ENCODE measurements at places on chromosomes 16 and 17. TPM values are rescaled to one million over a fixed set of nuclear protein-coding genes. Genes with fewer than 3 reads are reported as not detected.
A peak's percentile ranks its signal among the peaks of the same experiment; 100 is the strongest.

DNA sequence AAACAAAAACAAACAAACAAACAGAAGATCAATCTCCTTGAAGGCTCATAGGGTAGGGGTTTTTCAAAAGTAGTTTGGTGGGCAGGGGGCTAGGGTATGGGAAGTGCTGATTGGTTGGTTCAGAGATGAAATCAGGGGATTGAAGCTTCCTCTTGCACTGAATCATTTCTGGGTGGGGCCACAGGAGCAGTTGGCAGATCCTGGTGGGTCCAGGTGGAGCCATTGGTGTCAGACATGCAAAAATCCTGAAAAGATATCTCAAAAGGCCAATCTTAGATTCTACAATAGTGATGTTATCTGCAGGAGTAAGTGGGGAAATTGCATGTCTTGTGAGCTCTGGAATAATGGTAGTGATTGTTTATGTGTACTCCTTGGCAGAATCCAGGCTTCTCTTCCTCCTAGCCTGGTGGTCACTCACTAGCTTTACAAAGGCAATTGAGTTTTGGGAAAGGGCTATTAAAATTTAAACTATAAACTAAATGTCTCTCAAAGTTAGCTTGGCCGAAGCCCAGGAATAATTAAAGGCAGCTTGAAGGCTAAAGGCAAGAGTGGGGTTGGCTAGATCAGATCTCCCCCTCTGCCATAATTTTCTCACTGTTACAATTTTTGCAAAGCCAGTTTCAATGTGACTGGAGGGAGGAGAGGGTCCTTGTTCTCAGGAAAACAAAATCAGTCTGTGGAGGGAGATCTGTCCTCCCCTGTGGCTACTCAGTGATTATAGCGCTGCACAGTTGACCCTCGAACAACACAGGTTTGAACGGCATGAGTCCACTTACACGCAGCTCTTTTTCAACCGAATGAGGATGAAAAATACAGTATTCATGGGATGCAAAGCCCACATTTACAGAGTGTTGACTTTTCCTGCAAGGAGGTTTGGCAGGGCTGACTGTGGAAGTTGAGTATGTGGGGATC lies 45.2 kb downstream of the RNF112 start:
- DNase-seq = no peak

DNA sequence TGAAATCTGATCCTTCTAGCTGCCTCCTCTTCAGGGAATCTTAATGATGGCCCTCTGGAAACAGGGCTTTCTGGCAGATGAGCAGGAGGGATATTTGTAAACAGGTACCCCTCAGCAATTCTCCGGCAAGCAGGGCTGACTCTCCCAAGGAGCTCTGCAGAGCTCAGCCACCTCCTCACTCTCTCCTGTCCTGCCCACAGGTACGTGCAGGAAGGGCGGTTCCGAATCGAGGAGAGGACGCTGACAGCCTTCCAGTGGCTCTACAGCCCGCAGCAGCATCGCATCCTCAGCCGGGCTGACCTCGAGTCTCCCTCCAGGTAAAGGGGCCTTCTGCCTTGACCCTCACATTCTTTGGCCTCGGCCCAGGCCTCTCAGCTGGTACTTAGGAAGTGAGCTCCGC lies 20.7 kb upstream of the CCDC92B start:
- no peak for DNase-seq

GRCh38 chr16:71352963-71353460 lies 5.5 kb upstream of the CALB2 start:
- DNase-seq = no peak

DNA sequence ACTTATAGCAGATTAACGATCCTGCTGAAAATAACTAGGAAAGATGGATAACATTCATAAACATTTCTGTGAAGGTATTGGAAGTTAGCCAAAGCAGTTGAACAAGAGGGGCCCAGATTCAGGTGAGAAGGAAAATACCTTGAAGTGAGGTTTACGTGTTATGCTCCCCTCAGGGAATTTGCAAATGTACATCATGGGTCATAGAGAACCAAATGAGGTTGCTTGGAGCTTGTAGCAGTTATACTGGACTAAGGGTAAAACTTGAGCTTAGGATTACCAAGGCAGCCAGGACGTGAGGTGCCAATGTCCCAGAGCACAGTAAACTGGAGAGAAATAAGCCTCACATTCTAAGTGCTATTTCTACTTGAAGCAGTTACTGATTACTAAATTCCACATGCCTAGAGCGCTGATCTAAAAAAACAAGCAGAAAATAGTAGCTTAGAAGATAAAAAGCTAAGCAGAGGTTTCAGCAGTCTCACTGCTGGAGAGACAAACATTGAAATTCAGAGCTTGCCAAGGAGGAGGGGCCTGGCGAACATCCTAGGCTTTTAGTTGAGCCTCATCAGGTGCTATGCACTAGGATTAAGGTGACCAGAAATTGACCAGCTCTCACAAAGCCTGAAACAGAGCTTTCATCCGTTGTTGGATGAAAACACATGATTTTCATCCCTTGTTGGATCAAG lies 136.7 kb upstream of the FAM20A start:
- no peak for DNase-seq

- no peak for DNase-seq
These were observed 323.0 kb upstream of the TBX2 start for GRCh38 chr17:61076621-61077031.

GRCh38 chr16:7294020-7294419 lies 38.6 kb upstream of the RBFOX1 start:
- DNase-seq = no peak

GRCh38 chr17:6756425-6757031 lies 682 bp downstream of the XAF1 start:
- no peak for DNase-seq

GRCh38 chr16:87178177-87178863 lies 138.9 kb downstream of the C16orf95 start:
- DNase-seq = no peak

- DNase-seq = no peak
These were observed 25.3 kb upstream of the LITAF start for GRCh38 chr16:11611871-11612664.

- DNase-seq = no peak
These were observed 14.2 kb downstream of the SLC7A5 start for GRCh38 chr16:87854907-87855683.

DNA sequence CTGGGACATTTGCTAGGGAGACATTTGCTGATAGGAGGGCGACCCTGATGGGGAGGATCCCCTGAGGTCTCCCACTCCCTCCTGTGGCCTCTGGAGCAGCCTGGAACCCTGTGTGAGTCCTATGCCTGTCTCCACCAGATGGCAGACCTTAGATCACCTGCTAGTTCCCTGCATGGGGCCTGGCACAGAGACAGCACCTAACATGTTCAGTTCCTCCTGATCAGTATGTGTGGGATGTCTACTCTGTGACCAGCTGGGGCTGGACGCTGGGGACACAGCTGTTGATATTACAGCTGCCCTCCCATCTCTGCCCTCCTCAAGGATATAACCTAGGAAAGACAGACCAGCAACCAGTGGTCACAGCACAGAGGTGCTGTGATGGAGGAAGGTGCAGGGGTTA lies 1.1 kb upstream of the ADCY7 start:
- peak; percentile 57 for DNase-seq

GRCh38 chr16:74627506-74628220 lies 20.7 kb upstream of the GLG1 start:
- no peak for DNase-seq

- no peak for DNase-seq
These were observed 9.9 kb downstream of the CENPX start for GRCh38 chr17:82012640-82013295.

DNA sequence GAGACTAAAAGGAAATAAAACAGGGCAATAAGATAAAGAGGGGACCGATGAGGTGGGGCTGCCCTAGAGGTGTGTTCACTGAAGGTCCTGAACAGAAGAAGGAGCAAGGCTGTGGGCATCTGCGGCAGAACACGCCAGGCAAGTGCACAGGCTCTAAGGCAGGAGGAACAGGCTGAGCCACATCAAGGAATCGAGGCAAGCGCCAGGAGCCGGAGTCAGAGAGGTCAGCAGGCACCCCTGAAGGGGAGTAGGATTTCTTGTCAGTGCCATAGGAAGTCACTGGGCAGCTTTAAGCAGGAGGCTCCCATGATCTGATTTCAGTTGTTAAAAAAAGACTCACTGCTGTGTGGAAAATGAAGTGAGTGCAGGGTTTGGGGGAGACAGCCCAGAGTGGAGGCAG lies 186.5 kb downstream of the KATNIP start:
- DNase-seq = no peak

GRCh38 chr16:66639091-66639885 lies 34.8 kb downstream of the CMTM3 start:
- no peak for DNase-seq

DNA sequence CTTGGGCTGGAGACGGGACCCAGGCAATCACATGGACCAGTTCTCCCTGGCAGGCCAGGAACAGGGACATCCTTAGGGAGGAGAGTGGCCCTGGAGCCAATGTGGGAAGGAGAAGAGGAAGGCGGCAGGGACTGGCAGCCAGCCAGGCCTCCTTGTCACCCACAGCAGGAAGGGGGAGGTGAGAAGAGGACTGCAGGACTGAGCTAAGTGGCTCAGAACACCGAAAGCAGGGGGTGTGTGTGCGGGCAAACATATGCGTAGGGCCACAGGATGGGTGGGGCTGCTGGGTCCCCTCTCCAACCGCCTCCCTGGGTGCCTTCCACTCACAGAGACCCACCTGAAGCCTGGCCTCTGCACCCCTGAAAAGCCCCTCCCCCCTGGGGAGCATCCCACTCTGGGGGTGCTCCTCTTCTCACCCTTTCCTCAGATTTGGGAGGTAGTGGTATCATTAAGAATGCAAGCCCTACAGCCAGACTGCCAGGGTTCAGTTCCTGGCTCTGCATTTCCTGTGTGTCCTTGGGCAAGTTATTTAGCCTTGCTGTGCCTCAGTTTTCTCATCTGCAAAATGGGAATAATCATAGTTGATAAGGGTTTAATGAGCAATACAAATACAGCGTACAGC lies 8.1 kb downstream of the PNMT start:
- peak; percentile 81 for DNase-seq

The NR1D1 gene
- total RNA-seq = 3.3 TPM

The HLF gene
- total RNA-seq = 2.6 TPM

The ADAM11 gene
- 0.35 TPM for total RNA-seq

The OMG gene
- 0.54 TPM for total RNA-seq

The MYH2 gene
- not detected for total RNA-seq

The NPIPB5 gene
- total RNA-seq = 395 TPM

The ENPP7 gene
- 0.23 TPM for total RNA-seq

The CCDC154 gene
- 2.9 TPM for total RNA-seq

Measured in activated CD8-positive, alpha-beta memory T cell treated with anti-CD3 and anti-CD28 coated beads, Interleukin-2, amount 10 ng/mL, durations not matched to agents 7 days and 5 days (primary cell).